ENCODE measurements at places on chromosomes 3 and 15. TPM values are rescaled to one million over a fixed set of nuclear protein-coding genes. Genes with fewer than 3 reads are reported as not detected.
A peak's percentile ranks its signal among the peaks of the same experiment; 100 is the strongest.

The DNAH12 gene
- total RNA-seq, result 4.9 TPM

The CADPS gene
- 0.65 TPM for total RNA-seq

The CHRM5 gene
- not detected for total RNA-seq

The PYGO1 gene
- 16.7 TPM for total RNA-seq

DNA sequence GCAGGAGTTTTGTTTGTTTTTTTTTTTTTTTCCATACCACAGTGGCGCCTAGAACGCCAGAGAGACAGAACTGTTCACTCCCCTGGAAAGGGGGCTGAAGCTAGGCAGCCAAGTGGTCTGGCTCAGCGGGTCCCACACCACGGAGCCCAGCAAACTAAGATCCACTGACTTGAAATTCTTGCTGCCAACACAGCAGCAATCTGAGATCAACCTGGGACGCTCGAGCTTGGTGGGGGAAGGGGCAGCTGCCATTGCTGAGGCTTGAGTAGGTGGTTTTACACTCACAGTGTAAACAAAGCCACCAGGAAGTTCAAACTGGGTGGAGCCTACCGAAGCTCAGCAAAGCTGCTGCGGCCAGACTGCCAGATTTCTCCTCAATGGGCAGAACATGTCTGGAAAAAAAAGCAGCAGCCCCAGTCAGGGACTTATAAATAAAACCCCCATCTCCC, 29.8 kb downstream of the SPICE1 start:
- DNase-seq, result peak; percentile 15

DNA sequence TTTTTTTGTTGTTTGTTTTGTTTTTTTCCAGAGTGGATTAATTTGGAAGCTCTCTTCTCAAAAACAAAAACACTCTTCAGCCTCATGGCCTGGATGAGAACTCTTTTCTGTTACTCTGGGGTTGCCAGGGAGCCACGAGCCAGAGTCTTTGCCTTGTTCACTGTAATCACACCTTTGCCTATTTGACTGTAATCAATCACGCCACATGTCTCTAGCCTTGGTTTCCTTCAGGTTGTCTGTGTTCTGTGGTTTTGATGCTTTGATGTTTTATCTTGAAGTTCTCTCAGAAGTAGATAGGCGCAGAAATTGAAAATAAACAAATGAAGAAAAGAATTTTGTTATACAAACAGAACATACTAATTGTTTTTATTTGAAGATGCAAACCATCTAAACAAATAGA, 62.3 kb upstream of the IGF1R start:
- DNase-seq, result no peak

DNA sequence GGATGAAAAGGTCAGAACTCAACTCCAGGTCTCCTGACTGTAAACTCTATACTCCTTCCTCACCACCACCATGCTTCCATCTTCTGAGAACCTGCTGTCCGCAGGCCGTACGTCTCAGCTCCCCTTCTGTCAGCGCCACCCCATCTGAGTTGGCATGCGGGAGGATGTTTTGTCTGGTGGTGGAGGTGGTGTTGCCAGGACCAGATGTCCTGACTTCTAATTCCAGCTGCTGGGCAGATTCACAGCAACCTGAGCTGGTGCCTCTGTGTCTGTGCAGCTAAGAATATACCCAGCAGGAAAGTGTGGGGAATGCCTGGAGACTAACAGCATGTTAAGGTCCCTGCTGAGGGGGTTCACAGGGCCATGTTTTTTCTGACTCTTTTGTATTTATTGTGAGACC, 23.2 kb downstream of the PLA1A start:
- no peak for DNase-seq

- no peak for DNase-seq
These were observed 110.4 kb downstream of the LRRC28 start for GRCh38 chr15:99361545-99362185.

GRCh38 chr3:77146004-77146403, 106.1 kb downstream of the ROBO2 start:
- DNase-seq, result no peak

- DNase-seq, result no peak
These were observed 848 bp upstream of the GOLGA8B start for GRCh38 chr15:34584330-34584668.

DNA sequence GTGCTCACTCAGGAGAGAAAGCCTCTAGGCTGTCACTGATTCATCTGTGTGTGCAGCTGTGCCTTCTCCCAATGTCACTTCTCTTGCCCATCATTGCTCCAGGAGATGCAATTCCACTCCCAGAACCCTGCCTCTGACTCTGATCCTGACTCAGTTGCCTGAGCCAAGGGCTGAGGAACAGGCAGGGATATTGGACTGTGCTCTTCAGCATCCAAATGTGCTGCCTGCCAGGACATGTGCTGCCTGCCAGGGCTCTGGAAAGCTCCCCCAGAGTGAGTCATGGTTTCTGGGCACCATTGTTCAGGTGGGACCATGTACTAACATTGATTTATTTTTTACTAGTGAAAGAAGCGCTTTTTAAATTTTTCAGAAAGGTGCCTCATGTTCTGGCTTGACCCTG, 71.0 kb downstream of the TRIM42 start:
- DNase-seq, result no peak

GRCh38 chr3:155391104-155391503, 97.6 kb upstream of the STRIT1 start:
- no peak for DNase-seq

DNA sequence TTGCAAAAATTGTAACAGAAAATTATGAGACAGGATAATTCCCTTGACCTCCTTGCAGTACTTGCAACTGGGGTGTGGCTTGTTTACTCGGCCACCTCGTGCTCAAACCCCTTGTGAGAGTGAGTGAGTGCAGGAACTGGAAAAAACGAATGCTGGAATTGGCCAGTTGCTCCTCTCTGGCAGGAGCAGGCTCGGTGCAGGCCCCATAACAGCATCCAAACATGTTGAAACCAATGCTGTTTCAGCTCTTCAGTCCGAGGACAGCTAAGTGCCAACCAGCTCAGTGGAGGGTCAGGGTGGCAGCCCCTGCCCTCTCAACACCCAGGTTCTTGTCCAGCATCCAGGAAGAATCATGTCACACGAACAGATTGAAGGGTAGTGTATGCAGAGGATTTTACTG, 36.9 kb downstream of the METTL6 start:
- no peak for DNase-seq

- DNase-seq, result no peak
These were observed 701 bp downstream of the SGO1 start for GRCh38 chr3:20185331-20185678.

- no peak for DNase-seq
These were observed 14.6 kb upstream of the TMEM40 start for GRCh38 chr3:12773710-12774086.

- no peak for DNase-seq
These were observed 35.4 kb upstream of the TMEM158 start for GRCh38 chr3:45261333-45262110.

GRCh38 chr3:40255532-40255931, 54.0 kb upstream of the EIF1B start:
- DNase-seq, result no peak
